Activated CD8-positive, alpha-beta memory T cell treated with anti-CD3 and anti-CD28 coated beads for 4 hours (primary cell): ENCODE measurements at places on chromosomes 16 and 17.

GRCh38 chr17:43661699-43662412 is at the start of gene MEOX1:
Gene MEOX1, minus strand, starts transcription at chr17:43661922. Its CDS starts 388 bp downstream, at chr17:43661534.
- DNase-seq, result no peak

DNA sequence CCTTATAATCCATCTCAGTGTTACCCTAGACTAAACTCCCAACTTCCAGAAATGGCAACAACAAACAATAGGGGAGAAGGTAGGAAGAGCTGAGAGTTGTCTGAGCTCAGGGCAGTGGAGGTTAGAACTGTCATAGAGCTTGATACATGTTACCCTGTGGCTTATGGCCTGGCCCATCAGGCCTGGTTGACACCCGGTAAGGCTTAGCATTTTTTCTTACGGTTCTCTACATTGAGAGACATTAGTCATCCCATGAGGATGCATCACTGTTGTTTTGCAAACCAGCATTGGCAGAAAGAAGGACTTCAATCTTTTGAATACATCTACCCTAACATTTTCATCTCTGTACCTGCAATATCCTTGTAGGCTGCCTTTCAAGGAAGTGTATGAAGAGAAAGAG is 226.6 kb downstream of the PHKB start:
- no peak for DNase-seq

DNA sequence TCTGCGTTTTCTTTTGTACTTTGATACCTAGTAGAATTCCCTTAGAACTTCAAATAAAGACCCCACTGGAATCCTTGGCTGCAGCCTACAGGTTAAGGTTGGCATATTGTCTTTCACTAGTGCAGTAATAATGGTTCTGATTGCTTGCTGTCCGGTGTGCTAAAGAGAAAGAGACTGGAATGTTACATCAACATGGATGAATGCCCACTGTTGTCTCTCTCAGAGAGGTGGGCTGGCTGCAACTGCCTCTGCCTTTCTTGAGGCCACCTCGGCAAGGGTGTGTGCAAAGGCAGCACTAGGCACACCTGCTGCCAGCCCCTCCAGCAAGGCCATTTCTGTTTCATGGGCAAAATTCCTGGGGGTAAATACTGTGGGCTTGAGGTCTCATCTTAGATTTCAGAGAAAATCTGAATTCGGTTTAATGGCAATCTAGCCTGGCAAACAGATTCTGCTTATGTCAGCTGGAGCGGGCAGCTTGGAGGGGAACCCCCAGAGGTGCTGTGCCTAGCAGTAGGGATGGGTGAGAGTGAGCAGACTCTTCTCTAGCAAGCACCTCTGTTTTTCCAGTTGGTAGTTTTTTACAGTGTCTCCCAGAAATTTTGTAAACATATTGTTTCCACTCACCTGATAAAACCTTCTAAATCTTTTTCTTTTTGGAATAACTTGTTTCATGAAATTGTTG is 54.0 kb downstream of the MRTFB start:
- DNase-seq, result no peak

DNA sequence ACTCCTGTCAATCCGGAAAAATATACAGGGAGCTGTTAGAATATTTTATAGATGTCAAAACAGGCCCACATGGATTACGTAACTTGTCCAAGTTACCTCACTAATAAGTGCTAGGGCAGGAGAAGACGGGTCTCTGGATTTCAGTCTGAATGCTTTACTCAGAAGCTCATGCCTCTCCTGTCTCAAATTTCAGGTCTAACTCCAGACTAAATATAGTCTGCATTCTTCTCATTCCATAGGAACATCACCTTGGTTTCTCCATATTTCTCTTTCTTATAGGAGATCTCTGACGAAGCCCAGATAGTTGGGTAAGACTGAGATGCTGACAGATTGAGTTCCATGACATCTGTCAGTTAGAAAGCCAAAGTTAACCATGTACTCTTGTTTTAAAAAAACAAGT is 174.2 kb downstream of the STX8 start:
- no peak for DNase-seq

GRCh38 chr17:39701012-39701783 is 1.3 kb downstream of the ERBB2 start:
- no peak for DNase-seq

GRCh38 chr16:25217112-25217511 is 365 bp downstream of the AQP8 start:
- DNase-seq, result no peak

- DNase-seq, result no peak
Measured at GRCh38 chr17:29129731-29130130, 50.5 kb downstream of the MYO18A start.
